CD4-positive, alpha-beta T cell (primary cell): ENCODE measurements at places on chromosomes 12 and 14. TPM values are rescaled to one million over a fixed set of nuclear protein-coding genes. Genes with fewer than 3 reads are reported as not detected.

- no peak for DNase-seq
Measured at GRCh38 chr12:89392391-89392790, 40.1 kb upstream of the DUSP6 start.

GRCh38 chr14:65179918-65180724, 77.8 kb upstream of the MAX start:
- DNase-seq, result peak; percentile 54

GRCh38 chr14:39491134-39491571, 58.9 kb upstream of the FBXO33 start:
- DNase-seq, result peak; percentile 50

The DIP2B gene
- 30.0 TPM for total RNA-seq

DNA sequence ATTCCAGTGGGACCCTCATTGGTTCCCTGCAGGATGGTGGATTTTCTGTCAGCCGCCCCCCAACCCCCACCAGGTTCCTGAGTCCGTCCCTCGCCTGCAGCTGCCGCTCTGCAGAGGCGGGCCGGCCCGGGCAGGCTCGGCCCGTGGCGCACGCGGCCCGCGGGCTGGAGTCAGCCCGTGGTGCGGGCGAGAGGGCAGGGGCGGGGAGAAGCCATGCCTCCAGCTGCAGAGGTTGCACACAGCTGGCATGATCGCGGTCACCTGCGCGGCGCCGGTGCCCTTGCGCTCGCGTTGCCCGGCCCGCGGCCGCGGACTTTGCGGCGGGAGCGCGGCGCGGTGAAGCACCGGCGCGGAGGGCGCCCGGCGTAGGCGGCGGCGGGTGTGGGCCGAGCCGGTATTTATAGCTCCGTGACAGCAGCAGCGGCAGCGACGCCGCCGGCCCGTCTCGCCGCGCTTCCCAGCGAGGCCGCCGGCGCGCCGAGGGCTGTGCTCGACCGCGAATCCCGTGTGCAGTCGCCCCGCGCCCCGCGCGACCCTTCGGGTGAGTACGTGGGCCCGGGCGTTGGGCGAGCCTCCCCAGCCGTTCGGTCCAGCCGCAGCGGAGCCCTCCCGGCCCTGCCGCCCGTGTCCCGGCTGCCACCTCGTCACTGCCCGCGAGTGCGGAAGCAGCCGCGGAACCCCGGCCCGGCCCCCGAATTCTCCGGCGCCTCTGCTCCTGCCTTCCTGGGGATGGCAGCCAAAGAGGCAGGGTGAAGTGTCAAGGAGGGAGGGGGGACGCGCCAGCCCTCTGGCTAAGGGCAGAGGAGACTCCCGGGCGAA, at the start of gene TMEM117:
TSS of gene TMEM117 (plus strand) at position 426 of the 819 bp plus-strand sequence.
- peak; percentile 56 for DNase-seq

GRCh38 chr12:130973109-130973508, 19.4 kb downstream of the ADGRD1 start:
- DNase-seq, result no peak

GRCh38 chr12:29799591-29799990, 15.8 kb upstream of the TMTC1 start:
- no peak for DNase-seq

The SUDS3 gene
- total RNA-seq, result 22.0 TPM

DNA sequence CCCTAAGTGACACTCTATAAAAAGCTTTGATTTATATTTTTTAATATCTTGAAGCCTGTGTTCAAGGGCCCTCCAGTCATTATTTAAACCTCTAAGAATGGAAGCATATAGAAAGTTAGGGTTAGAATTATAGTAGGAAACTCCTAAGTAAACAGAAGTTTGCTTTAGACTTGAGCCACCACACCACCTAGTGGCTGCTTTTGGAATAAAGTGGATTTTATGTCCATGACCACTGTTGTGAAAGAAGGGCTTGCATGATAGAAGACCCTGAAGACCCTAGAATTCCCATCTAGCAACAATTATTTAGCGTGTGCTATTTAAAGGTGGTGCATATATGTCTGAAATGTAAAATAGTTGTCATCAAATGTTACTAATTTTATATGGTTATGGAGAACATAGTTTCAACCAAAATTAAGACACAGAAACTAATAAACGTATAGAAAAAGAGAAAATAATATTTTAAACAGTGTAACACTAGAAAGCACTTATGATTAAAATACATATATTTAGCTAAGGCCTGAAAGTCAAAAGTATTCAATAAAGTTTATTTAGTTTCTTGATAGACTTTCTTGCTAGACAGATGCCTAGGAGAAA, 21.3 kb downstream of the LRRIQ1 start:
- DNase-seq, result no peak

- no peak for DNase-seq
Measured at GRCh38 chr12:21526721-21527345, 737 bp downstream of the SPX start.

The KSR2 gene
- 0.05 TPM for total RNA-seq

DNA sequence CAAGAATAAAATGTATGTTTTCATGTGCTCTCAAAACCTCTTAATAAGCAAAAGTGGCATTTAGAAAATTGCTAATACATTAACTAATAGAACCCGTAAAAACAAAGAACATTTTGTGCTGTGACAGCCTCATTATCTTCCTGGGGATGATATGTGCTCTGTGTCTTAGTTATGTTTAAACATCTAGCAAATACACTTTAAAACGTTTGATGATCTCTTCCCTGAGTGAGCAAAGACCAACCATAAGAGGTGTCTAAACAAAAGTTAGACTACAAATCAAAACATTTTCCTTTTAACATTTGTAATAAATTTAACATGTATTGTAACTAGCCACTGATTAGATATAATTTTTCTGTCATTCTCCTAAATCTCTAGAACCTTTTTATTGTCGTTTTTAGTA, 95.8 kb downstream of the SOX5 start:
- no peak for DNase-seq

The NGB gene
- total RNA-seq, result not detected

GRCh38 chr14:103737432-103738045, 21.9 kb downstream of the ZFYVE21 start:
- DNase-seq, result no peak

- DNase-seq, result no peak
Measured at GRCh38 chr12:2183556-2184541, 131.1 kb downstream of the CACNA1C start.

- DNase-seq, result no peak
Measured at GRCh38 chr12:112855375-112855774, 51.4 kb upstream of the OAS1 start.

GRCh38 chr12:94717656-94718055, 67.3 kb upstream of the TMCC3 start:
- no peak for DNase-seq

The CLEC6A gene
- not detected for total RNA-seq
